SJCRH30 (cell line): ENCODE measurements at places on chromosomes 6 and 20. TPM values are rescaled to one million over a fixed set of nuclear protein-coding genes. Genes with fewer than 3 reads are reported as not detected.

- no peak for DNase-seq
- no peaks in the 10 kb centered on the region for H3K27me3 ChIP-seq
- H3K4me3 ChIP-seq = no peak overlapping the region
- H3K36me3 ChIP-seq = peaks cover 47% of the 10 kb centered on the region
- no peak overlapping the region for H3K27ac ChIP-seq
- peaks cover 6% of the 10 kb centered on the region; the same call in 1 of the 2 replicates for H3K4me1 ChIP-seq
Observed at GRCh38 chr20:3863317-3863716, 16.7 kb downstream of the MAVS start.

The EFHC1 gene
- total RNA-seq = 11.7 and 14.6 TPM in 2 replicates

The B3GAT2 gene
- total RNA-seq = 0.05 and 0.10 TPM in 2 replicates

- H3K4me3 ChIP-seq = no peak overlapping the region
- H3K27me3 ChIP-seq = no peaks in the 10 kb centered on the region
- no peak for DNase-seq
- peaks cover 16% of the 10 kb centered on the region for H3K36me3 ChIP-seq
- H3K4me1 ChIP-seq = no peaks in the 10 kb centered on the region
Observed at GRCh38 chr6:42629845-42630244, 66.0 kb downstream of the UBR2 start.
